ENCODE measurements at places on chromosomes 11 and 22.

- DNase-seq: no peak
Observed at GRCh38 chr11:95296621-95297025, 65.6 kb upstream of the SESN3 start.

- no peak for DNase-seq
Observed at GRCh38 chr11:117505285-117505970, 177.8 kb downstream of the CEP164 start.

GRCh38 chr22:20885557-20886323 lies 26.9 kb downstream of the SNAP29 start:
- DNase-seq: peak; percentile 31

DNA sequence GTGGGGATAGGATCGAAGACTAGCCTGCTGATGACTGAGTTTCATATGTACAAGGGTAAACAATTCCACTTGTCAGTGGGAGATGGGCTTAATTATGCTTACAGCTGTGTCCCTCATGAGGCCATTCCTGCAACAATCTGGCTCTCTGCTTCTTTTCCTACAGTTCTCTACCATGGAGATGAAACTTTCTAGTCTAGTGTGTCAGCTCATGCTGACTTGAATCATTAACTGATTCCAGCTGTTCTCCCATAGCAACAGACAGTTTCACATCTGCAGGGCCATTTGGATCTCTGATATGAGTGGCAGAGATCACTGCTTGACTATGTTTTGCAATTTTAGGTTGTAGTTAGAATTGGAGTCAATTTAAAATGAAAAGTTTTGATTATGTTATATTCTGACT lies 1251.7 kb upstream of the RAG2 start:
- DNase-seq: no peak

GRCh38 chr11:7537265-7537664 lies 23.5 kb downstream of the PPFIBP2 start:
- DNase-seq: no peak

DNA sequence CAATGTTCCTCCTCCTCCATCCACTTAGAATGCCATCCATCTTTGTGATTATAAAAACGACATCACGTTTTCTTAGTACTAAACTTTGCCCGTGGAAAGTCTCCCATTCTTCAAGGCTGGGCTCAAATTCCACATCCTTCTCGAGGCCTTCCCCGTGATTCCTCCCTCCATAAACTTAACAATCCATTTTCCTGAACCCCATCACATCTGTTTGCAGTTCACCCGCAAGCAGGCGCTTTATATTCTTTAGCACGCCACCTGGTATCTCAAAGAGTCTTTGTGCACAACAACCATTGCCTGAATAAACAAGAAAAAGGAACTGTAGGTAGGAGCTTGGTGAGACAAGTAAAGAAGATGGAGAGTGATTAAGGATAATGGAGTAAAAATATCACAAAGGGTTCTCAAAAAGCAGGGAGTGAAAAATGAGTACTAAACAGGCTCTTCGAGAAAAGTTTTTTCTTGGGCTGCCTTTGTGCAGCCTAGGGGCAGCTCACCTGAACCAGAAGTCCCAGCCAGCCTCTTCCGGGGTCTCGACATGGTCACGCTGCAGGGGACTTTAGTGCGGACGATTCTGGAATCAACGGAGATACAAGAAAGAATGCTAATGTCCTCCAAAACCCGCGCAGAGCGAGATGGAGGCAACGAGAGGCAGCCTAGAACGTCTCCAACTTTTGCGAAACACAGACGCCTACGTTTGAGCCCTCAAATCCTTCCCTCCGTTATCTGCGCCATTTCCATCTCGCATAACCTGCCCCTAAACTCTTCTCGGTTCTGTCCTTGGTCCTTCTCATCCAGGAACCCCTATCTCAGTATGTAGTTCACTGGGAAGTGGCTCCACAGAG lies 585 bp downstream of the THYN1 start:
- no peak for DNase-seq

GRCh38 chr11:111920908-111921307 lies 2.2 kb downstream of the C11orf52 start:
- DNase-seq: no peak

DNA sequence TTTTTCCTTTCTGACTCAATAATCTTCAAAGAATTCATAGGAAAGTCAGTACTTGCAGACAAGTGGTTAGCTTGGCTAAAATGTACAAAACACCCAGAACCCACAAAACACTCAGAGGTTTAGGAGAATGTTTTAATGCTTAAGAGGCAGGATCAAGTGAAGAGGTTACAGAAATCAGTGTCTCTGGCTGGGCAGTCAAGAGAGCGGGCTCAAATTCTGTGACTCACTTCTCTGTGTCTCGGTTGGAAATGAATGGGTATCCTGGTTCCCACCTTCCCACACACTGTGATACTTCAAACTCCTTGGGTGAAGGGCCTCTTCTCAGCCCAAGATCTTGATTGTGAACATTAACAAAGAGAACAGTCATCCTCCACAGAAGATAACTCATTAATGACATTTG lies 3.8 kb downstream of the MPEG1 start:
- DNase-seq: no peak

GRCh38 chr11:124075841-124076651 lies 34.9 kb upstream of the OR10G7 start:
- DNase-seq: no peak

DNA sequence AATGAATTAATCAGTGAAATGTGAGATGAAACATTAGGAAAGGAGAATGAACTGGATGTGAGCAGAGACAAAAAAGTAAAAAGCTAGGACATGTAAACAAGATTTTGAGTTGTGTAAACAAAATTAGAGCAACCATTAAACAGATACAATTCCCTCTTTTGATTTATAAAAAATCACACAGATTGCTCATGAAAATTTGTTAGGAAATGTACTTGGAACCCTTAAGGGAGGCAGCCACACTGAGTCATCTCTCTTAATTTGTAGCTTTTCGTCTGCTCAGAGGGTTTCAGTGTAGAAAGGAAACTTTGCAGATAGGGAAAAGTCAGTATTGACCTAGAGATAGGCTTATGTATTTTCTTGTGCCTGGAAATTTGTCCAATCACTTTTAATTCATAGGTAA lies 49.6 kb upstream of the ME3 start:
- DNase-seq: no peak

GRCh38 chr11:64120951-64121569 lies 44.9 kb downstream of the MACROD1 start:
- no peak for DNase-seq

DNA sequence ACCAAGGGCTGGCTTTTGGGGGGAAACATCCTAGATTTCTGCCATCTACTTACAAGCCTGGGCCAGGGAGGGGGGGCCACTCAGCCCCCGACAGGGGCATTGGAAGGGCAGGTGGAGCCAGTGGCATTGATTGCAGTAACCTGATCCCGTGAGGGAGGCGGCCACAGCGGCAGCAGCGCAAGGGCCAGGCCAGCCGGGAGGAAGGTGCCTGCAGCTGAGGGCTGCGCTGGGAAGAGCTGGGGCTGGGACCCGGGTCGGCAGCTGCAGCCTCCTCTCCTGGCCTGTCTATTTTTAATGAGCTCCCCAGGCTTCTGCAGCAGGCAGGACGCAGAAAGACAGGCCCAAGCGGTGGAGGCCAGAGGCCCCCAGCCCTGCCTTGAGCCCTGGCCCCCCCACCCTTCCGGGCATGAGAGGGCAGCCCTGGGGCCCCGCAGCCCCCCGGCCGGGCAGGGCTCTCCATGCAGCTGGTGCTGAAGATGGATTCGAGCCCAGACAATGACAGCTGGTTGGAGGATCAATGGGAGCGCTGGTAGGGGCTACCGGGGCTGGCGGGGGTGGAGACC lies 10.6 kb downstream of the FREY1 start:
- DNase-seq: no peak

- no peak for DNase-seq
Observed at GRCh38 chr11:45751430-45751829, 53.5 kb upstream of the SLC35C1 start.

DNA sequence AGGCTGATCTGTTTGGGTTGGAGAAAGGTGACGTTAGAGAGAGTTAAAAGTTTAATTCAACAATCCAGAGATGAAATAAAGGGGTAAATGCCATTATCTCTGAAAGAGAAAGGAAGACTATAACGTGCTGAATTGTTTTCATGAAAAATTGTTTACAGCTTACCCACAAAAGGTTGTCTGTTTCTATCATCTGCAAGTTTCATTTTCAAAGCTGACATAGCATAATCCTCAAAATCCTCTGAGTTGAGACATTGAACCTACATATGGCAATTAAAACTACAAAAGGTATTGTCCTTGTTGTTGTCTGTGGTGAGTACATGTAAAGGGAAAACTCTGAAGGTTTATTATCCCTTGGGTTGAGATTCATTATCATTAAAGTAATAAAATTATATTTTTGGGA lies 569.9 kb downstream of the LUZP2 start:
- DNase-seq: no peak

- DNase-seq: no peak
Observed at GRCh38 chr22:46439576-46440465, 97.6 kb downstream of the CELSR1 start.

DNA sequence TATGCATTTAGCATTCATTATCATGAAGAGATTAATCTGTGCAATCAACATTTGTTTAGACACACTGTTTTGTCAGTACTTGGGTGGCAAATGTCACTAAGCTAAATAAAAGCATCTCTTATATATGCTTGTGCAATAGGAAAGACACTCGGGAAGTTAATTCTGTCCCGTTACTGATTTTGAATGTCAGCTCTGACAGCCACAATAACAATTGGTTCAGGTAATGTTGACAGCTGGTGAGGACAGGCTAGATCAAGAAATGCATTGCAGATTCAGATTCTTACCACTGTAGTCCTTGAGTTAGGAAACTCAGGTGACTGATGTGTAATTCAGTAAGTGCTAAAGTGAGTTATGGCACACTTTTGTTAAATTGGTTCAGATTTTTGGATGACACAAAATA lies 523.8 kb upstream of the FAT3 start:
- no peak for DNase-seq

DNA sequence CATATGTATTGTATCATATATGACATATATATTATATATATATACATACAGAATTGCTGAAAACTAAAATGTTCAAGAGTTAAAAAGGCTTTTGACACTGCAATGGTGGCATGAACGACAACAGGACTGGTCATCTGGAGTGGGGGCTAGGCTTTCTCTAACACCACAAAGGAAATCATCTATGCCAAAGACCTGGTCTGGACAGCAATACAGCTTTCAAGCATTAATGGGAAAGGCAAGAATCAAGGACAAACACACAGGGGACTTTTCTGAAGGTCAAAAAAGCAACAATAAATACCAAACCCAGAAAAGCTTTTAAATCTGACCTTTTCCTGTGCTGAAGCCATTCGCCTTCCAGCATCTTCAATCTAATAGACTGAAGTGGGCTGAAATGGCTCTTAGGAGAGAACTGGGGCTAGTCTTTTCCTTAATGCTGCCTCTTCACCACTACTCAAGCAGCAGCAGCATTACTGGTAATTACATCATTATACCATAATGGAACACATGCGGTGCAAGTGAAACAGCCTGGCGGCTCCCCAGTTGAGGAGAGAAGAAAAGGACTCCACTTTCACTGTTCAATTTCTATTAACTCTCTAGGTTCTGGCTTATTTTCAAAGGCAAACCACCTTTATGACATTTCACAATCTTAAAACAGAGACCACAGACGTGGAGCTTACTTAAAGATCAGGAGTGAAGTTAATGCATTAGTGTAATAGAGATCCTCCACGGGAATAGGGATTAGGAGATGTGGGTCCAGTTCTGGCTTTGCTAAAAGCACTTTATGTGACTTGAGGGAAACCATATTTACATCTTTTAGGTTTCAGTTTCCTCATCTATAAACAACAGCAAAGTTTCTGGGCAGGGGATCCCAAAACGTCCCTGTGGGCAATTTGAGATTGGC lies 63.0 kb downstream of the GAB2 start:
- DNase-seq: no peak

- no peak for DNase-seq
Observed at GRCh38 chr22:37626556-37627075, 12.9 kb upstream of the SH3BP1 start.

- DNase-seq: no peak
Observed at GRCh38 chr22:38167988-38168407, 13.6 kb downstream of the PLA2G6 start.

DNA sequence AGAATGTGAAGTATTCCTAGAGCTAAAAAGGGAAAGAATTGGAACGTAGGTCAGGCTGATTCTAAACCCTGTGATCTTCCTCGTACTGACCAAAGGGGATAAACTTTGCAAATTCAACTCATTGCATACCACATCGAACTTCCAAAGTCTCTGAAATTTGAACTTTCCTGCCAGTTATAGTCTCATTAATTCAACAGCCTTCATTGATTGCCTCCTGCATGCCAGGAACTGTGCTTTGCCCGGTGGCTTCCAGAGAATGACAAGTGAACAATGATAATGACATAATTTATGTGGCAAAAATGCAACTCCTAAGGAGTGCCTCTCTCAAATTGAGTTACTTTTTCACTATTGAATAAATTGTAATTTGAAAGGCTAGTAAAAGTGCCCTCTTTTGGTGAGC lies 107.7 kb upstream of the LDLRAD3 start:
- no peak for DNase-seq

DNA sequence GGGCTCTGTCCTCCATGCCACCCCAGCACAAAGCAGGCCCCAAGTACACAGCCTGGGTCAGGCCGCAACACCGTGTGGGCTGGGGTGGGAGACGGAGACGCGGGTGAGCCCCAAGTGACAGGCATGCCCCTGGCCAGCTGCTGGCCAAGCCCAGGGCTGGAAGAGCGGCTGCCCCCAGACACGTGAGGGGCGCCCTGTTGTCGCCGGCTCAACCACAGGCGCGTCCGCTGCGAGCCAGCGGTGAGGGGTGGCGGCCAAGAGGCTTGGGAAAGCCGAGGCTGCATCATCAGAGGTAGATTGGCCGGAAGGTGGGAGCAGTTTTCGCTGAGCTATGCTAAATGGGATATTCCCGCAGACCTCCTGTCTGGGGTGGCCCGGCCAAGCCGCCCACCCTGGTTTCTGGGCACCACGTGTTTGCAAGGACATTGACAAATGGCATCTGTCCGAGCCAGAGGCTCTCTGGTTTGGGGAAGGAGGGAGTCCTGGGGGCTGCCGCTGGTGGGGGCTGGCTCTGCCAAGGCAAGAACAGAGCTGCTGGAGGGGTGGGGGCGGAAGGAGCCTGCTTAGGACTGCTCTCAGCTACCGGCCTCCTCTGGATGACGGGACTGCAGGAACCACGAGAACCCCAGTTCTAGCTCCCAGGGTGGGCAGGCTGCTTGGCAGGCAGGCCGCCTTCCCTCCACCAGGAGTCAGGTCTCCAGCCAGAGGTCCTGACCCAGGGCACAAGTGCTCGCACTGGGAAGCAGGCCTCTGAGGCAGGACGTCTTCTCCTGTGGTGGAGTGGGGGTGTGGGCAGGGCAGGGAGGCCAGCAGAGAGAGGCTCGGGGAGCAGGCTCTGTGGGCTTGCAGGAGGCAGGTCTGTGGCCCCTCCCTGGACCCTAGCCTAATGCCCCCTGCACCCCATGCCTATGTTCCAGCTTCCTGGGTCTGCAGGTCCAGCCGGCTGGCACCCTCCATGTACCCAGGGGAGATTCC lies 552 bp downstream of the PRR33 start:
- DNase-seq: no peak

Data from caudate nucleus (tissue), 63 donors.